ENCODE measurements at places on chromosomes 3 and 15.
A peak's percentile ranks its signal among the peaks of the same experiment; 100 is the strongest.

DNA sequence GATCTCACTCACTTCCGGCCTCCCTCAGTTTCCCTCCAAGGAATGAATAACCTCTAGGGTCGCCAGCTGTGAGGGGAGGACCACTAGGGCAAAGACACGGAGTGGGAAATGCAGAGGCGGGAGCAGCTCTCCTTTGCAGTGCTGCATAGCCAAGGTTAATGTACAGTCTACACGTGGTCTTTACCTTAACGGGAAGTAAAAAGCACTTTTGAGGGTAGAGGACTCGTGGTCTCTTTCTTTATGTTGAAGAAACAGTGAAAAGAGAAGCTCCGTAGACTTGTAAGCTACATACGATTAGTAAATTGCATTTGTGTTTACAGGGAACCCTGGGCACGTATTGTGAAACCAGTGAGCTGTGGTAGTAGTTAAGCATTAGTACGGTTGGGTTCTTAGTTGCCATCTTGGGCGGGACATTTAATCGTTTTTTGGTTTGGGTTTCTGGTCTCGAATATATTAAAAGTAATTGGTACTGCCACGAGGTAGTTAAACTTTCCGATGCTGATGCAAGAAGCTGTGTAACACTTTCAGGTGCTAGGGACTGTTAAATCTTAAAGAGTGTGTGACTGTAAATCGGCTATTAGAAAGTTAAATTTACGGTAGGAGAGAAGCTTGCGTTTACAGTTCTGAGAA is 828 bp downstream of the U2SURP start:
- DNase-seq = no peak

DNA sequence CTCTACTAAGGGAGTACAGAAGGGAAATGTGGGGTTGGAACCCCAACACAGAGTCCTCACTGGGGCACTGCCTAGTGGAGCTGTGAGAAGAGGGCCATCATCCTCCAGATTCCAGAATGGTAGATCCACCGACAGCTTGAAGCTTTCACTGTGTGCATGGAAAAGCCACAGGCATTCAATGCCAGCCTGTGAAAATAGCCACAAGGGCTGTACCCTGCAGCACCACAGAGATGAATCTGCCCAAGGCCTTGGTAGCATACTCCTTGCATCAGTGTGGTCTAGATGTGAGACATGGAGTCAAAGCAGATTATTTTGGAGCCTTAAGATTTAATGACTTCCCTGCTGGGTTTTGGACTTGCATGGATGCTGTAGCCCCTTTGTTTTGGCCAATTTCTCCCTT is 39.3 kb upstream of the KCNMB2 start:
- DNase-seq = no peak

DNA sequence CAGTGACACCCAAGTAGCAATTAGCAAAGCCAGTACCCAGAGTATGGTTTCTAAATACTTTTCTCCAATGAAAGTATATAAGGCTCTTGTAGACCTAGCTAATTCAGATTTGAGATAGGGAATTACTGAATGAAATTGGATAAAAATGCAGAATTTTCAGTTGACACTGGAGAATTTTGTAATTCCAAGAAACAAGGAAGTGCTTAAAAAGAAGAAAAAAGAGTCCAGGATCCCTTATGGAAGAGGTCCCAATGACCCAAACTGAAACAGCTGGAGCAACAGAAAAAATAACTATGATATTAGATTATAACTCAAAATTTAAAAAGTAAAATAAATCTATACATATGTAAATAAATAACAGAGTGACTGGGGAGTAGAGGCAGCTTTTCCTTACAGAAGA is 335.2 kb downstream of the C3orf38 start:
- no peak for DNase-seq

- DNase-seq = no peak
These were observed 18.2 kb downstream of the FOXP1 start for GRCh38 chr3:71565316-71565715.

GRCh38 chr3:50322386-50323091 is at the start of gene HYAL2:
TSS of gene HYAL2 (minus strand) at chr3:50322745. CDS start at chr3:50320489, 2,256 bp downstream.
- peak; percentile 54 for DNase-seq

- DNase-seq = no peak
These were observed 7.6 kb downstream of the TLNRD1 start for GRCh38 chr15:81008312-81008711.

DNA sequence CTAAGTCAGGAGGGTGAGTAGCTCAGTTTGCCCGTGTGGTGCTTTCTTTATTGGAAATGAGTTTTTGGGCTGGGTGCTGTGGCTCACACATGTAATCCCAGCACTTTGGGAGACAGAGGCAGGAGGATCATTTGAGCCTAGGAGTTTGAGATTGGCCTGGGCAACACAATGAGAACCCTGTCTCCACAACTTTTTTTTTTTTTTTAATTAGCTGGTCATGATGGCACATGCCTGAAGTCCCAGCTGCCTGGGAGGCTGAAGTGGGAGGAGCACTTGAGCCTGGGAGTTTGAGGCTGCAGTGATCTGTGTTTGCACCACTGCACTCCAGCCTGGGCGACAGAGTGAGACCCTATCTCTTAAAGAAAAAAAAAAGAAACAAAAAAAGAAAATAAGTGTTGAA is 174.9 kb downstream of the NSMCE3 start:
- DNase-seq = no peak

DNA sequence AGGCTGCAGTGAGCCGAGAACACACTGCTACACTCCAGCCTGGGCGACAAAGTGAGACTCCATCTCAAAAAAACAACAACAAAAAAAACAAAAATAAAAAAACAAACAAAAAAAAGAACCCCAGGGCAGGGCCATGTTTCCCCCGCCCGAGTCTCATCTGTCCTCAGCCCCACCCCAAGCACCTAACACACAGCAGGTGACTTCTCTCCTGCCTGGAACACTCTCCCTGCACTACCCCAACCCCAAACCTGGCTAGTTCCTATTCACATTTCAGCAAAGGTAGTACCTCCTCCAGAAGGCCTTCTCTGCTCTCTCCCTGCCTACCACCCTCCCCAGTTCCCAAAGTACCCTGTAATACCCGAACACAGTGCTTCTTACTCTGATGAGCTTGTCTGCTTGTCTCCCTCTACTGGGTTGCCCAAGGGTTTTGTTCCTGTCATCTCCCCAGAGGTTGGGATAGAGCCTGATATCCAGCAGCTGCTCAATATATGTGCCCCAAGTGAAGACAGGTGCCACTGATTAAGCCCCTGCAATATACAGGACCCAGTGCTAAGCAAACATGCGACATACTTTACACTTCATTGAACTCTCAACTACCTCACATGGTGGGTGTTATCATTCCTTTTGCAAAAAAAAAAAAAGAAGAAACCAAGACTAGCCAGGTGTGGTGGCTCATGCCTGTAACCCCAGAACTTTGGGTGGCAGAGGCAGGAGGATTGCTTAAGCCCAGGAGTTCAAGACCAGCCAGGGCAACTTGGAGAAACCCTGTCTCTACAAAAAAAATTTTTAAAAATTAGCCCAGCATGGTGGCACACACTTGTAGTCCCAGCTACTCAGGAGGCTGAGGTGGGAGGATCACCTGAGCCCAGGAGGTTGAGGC is 103.6 kb downstream of the DAPK2 start:
- DNase-seq = peak; percentile 29

GRCh38 chr3:127386490-127386889 is 98.6 kb upstream of the PRR20G start:
- no peak for DNase-seq

DNA sequence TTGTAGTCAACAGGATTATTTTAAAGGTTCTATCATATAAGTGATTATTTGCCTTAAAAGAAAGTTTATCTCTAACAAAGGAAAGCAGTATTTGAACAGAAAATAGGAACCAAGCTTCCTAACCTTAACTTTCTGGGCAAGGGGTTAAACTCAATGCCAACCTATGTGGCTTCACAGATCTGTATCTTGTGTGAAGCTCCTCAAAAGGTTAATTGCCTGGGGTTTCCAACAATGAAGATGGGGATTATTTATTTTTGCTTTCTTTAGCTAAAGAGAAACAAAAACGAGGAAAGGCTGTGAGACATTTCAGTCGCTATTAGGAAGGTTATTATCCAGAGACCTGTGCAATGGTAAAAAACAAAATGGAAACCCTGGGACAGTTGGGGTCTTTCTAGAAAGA is 1.1 kb upstream of the WDR82 start:
- DNase-seq = no peak

GRCh38 chr3:145182196-145182911 is 978.6 kb downstream of the PLOD2 start:
- no peak for DNase-seq
